ENCODE measurements at places on chromosomes 2 and 18.
A peak's percentile ranks its signal among the peaks of the same experiment; 100 is the strongest.

- no peak for DNase-seq
Observed at GRCh38 chr18:67260841-67261240, 255.7 kb downstream of the DSEL start.

- DNase-seq = no peak
Observed at GRCh38 chr2:60612033-60612432, 58.6 kb upstream of the BCL11A start.

- no peak for DNase-seq
Observed at GRCh38 chr2:197919487-197919886, 115.1 kb downstream of the PLCL1 start.

- no peak for DNase-seq
Observed at GRCh38 chr2:17877811-17878280, 621 bp upstream of the KCNS3 start.

DNA sequence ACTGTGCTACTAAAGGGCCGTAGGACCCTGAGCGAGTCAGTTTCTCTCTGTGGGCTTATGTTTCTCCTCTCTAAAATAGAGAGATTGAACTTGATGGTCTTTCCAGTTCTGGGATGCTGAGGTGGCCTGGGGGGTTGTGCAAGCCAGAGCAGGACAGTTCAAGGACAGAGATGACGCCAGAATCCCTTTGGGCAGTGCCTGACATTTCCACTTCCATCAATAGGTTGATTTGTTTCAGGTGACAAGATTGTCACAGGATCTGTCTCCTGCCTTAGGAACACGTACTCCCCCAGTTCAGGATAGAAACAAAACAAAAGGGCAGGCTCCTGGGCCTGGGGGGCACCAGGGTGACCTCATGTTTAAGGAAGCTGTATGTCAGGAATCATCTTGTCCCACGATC lies 82.0 kb downstream of the XDH start:
- DNase-seq = no peak

DNA sequence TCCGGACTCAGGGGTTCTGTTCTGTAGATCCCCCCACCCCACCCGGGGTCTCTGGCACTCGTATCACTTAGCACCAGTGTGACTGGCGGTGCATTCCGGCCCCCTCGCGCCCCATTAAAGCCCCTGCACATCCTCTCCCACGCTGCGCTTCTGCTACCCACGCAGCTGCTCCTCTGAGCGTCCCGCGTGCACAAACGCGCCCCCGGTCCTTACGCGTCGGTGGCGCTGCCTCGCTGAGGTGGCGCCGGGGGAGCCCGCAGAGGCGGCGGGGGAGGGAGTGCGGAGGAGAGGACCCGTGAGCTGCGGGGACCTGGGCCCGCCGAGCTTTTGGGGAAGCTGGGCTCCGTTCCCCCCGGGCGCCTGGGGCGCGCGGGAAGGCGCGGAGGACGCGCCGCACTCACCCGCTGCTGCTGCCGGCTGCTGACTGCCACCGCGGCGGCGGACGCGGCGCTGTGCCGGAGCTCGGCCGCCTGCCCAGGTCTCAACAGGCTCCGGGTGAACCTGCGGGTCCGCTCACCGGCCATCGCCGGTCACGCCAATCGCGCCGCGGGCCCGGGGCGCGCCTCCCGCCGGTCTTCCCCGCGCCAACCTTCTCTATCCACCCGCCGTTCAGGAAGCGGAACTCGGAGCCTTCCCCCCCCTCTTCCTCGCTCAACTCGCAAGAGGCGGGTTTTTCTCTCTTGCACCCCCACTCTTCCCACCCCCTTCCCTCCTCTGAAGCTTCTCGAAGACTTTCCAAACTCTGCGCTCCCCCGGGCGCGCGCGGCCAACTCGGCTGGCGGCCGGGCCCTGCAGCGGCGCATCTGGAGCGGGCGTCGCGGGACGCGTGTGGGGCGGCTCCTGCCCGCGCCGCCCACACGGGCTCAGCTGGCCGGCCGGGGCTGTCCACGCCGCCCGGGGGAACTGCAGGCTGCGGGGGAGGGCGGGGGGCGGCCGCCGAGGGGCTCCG lies at the start of gene DOCK10:
TSS of gene DOCK10 (minus strand) at position 618 of the 949 bp plus-strand sequence. CDS start at position 524, 94 bp downstream.
- peak; percentile 53 for DNase-seq

All from activated CD4-positive, alpha-beta T cell treated with anti-CD3 and anti-CD28 coated beads, Interleukin-2, amount 10 ng/mL, durations not matched to agents 7 days and 5 days (primary cell).